ENCODE measurements at places on chromosomes 16 and 17.
A peak's percentile ranks its signal among the peaks of the same experiment; 100 is the strongest.

DNA sequence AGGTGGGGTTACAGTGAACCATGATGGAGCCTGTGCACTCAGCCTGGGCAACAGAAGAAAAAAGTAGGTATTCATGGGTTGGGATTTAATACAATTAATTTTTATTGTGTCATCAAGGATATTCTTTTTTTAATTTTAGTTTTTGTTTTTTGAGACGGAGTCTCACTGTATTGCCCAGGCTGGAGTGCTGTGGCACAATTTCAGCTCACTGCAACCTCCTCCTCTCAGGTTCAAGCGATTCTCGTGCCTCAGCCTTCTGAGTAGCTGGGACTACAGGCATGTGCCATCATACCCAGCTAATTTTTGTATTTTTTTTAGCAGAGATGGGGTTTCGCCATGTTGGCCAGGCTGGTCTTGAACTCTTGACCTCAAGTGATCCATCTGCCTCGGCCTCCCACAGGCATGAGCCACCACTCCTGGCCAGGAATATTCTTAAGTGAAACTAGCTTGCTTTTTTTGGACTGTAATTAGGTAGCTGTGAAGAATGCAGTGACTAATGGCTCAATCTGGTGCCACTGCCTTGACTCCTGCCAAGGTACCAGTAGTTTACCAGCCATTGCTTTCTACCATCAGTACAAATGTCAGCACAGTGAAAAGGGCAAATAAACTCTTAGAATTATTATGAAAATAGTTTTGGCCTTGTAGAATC is 4.8 kb downstream of the PPM1D start:
- peak; percentile 86 for DNase-seq

- DNase-seq, result no peak
Observed at GRCh38 chr16:31411024-31411844, 16.9 kb downstream of the COX6A2 start.

DNA sequence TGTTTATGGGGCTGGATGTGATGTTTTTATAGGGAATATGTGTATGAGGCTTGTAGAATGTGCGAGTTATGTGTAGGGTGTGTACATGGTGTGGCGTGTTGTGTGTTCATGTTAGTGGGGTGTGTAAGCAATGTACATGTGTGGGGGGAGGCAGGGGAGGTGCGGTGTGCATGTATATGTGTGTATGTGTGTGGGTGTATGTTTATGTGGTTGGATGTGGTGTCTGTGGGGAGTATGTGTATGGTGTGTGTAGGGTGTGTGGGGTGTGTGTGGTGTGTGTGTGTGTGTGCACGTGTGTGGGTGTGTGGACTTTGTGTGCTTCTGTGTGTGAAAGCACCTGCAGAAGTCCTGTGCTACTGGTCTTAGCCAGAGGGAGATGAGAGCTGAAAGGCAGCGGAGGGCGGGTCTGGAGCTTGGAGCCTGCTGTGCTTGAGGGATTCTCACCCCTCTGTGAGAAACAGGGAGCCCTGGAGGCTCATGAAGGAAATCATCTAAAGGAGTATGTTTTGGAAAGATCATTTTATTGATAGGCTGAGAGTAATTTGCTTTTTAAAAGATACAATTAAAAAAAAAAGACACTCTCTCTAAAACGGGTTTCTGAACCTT is 222.7 kb downstream of the HS3ST4 start:
- DNase-seq, result no peak

- DNase-seq, result peak; percentile 66
Observed at GRCh38 chr17:8629371-8630226, 926 bp downstream of the MYH10 start.

DNA sequence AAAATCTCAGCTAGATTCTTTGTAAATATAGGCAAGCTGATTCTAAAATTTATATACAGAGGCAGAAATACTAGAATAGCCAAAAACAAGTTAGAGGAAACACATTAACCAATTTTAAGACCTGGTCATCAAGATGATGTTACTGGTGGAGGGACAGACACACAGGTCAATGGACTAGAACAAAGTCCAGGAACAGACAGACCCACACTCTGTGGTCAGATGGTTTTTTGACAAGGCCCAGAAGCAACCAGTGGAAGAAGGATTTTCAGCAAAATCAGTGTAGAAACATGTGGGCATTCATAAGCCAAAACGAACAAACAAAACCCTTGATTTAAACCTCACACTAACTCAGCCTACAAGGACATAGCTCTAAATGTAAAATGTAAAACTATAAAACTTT is 99.7 kb upstream of the METRNL start:
- no peak for DNase-seq

GRCh38 chr16:86210403-86211193 is 299.7 kb upstream of the FOXF1 start:
- no peak for DNase-seq

- no peak for DNase-seq
Observed at GRCh38 chr17:14514973-14515372, 214.1 kb downstream of the HS3ST3B1 start.

DNA sequence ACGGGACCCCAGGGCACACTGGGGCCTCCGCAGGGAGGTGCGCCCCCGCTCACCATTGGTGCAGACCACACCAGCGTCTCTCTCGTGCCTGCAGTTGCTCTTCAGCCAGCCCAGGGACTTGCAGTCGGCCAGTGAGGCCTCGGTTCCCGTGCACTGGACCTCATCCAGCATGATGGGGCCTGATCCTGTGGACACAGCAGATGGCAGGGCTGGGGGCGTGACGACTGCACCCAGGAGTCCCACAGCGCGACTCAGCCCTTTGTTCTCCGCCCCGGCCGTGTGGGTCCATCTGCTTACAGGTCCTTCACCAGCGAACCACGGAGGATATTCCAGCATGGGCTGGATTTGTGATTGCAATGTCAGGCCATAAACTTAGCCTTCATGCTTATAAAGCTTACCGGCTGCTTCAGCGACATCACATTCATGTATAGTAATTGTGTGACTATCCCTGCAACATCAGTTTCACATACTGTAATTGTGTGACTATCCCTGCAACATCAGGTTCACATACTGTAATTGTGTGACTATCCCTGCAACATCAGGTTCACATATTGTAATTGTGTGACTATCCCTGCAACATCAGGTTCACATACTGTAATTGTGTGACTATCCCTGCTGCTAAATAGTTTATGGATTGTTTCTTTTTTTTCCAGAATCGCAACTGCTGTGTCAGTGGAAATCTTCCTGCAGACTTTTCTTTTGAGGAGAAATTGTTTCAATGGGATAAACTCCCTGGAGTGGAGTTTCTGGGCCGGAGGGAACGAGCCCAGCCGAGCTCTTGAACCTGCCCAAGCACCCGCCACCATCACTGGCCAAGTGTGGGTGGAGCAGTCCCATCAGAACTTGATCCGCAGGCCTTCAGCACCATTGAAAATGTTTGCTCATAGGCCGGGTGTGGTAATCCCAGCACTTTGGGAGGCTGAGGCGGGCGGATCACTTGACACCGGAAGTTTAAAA is 4.8 kb downstream of the LGALS3BP start:
- DNase-seq, result peak; percentile 40

- DNase-seq, result no peak
Observed at GRCh38 chr17:35607239-35607847, 20.2 kb downstream of the AP2B1 start.

GRCh38 chr17:27247071-27247957 is 46.6 kb upstream of the WSB1 start:
- DNase-seq, result peak; percentile 28

- DNase-seq, result no peak
Observed at GRCh38 chr16:85568519-85568918, 44.6 kb upstream of the GSE1 start.

- DNase-seq, result peak; percentile 62
Observed at GRCh38 chr17:50046179-50046578, 9.7 kb upstream of the ITGA3 start.

DNA sequence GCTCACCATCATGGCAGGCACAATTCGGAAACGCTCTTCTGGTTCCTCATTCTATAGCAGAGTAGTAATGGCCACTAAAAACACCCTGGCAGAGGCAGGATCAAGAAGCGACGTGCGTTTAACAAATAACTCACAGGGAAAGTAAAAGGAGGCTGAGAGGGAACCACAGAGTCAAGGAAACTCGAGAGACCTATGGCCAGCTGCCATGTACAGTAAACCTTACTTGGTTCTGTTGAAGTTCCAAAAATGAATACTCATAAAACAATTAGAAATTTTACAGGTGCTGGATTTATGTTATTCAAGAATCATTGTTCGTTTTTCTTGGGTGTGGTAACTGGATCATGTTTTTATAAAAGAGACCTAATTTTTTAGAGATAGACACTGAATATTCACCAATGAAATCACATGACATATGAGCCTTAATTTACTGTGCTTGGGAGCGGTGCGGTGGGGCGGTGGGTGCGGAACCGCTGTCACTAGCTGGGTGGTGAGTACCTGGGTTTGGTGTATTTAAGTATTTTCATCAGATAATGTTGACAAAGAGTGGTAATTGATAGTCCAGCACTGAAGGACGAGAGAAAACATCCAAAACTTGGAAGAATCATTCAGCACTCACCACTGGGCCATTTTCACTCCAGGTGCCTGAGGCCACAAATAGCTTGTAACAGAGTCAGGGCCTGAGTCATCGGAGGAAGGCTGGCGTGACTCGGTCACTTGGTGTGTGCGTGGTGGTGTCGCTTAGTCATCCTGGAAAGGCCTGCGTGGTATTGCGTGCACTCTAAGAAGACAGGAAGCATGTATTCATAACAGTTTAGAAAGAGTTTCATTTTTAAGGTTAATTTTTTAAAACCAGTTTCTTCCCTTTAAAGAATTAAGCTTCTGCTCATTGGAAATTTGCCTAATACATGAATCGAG is 135.4 kb upstream of the CHMP6 start:
- DNase-seq, result peak; percentile 92

- no peak for DNase-seq
Observed at GRCh38 chr16:22001591-22001990, 675 bp upstream of the PDZD9 start.

- DNase-seq, result no peak
Observed at GRCh38 chr16:1489077-1489476, 333 bp upstream of the PTX4 start.

DNA sequence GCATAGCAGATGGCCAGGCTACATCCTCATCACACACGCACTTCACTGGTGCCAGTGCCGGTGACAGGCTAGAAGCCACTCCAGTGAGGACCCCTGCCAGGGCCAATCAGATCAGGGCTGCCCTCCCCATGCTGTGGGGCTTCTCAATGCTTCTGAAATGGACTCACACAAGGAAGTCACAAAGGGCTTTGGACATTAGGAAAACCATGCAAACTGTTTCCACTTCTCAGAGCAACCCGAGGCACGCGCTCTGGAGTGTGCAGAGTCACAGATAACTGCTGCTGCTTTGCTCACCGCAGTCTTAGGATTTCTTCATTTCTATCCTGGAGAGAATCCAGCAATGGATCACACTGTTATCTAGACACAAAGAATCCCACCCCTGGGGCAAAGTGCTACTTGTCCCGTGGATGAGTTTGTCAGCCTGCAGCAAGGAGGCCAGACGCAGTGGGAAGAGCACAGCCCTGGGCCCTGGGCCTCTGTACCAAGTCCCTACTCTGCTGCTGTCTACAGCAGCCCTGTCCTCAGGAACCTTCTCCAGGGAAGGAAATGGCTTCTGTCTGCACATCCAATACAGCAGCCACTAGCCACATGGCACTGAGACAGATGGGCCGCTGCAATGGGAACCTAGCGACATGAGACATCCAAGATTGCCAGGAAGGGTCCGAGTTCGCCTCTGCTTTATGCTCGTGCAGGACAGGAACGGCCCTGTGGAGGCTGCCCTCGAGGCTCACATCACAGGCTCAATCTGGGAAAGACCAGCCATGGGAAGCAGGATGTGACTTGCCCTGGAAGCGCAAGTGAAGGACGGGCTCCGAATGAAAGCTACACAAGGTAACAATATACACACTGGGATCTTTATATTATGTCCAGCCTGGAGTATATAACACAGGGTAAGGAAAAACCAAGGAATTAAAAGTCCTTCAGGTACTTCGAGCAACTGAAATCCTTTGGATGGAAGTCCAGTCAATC is 169.3 kb downstream of the ZFHX3 start:
- no peak for DNase-seq

DNA sequence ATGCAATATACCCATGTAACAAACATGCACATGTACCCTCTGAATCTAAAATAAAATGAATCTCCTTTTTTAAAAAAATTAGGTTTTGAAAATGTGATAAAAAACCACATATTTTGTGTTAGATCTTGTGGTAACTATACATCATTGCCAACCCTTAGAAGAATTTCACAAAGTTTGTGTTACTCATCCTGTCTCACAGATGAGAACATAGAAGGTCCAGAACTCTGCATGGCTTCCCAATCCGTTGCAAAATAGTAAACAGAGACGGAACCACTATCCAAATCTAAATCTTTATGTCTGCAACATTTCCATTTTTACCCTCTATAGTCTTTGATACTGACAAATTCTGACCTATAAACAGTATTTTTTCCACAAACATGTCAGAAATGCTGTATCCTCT is 759.9 kb downstream of the KCNJ2 start:
- DNase-seq, result no peak

- DNase-seq, result peak; percentile 90
Observed at GRCh38 chr16:86664522-86665318, 86.4 kb downstream of the FOXL1 start.

DNA sequence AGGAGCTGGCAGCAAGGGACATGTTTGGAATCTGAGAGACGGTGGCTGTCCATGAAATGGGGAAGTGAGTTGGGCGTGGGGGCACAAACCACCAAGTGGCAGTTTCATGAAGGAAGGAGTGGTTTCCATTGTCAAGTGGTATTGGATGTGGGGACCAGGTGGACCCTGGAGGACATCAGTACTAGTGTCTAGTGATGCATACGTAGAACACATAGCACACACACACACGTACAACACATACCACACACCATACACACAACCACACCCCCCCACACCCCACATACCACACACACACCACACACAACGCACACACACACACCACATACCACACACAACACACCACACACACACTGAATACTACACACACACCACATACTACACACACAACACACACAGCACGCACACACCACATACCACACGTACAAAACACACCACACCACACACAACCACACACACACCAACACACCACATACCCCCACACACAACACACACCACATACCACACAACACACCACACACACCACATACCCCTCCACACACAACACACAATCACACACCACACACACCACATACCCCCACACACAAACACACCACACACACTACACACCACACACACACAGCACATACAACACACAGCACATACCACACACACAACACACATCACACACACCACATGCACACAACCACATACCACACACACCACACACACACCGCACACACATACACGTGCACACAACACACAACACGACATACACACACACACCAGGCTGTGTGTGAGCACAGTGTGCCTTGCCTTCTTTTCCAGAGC is 41.1 kb upstream of the GSE1 start:
- DNase-seq, result no peak
